ENCODE measurements at places on chromosomes 6 and 20. TPM values are rescaled to one million over a fixed set of nuclear protein-coding genes. Genes with fewer than 3 reads are reported as not detected.

Gene BTNL2
- total RNA-seq, result not detected

Gene ATAT1
- 7.8 TPM for total RNA-seq

Gene IP6K3
- 2.9 TPM for total RNA-seq

GRCh38 chr6:109024784-109025183 is 69.9 kb downstream of the SESN1 start:
- DNase-seq, result no peak

Gene TGM3
- total RNA-seq, result not detected

GRCh38 chr6:140321891-140322290 is 947.4 kb upstream of the CITED2 start:
- DNase-seq, result no peak

Gene SGK2
- 39.4 TPM for total RNA-seq

Gene BMP7
- not detected for total RNA-seq

Gene OPN5
- total RNA-seq, result under 0.01 TPM

Gene HCK
- total RNA-seq, result not detected

GRCh38 chr20:49590163-49591017 is 22.5 kb upstream of the PTGIS start:
- DNase-seq, result no peak

Gene ADGRF4
- total RNA-seq, result 0.10 TPM

GRCh38 chr20:25227317-25227831 is 20.5 kb upstream of the PYGB start:
- DNase-seq, result no peak

- DNase-seq, result peak; percentile 30
These were observed 2.2 kb downstream of the UBR2 start for GRCh38 chr6:42565823-42566613.

Gene PRL
- total RNA-seq, result not detected

GRCh38 chr6:164216368-164216767 is 801.9 kb downstream of the QKI start:
- no peak for DNase-seq

DNA sequence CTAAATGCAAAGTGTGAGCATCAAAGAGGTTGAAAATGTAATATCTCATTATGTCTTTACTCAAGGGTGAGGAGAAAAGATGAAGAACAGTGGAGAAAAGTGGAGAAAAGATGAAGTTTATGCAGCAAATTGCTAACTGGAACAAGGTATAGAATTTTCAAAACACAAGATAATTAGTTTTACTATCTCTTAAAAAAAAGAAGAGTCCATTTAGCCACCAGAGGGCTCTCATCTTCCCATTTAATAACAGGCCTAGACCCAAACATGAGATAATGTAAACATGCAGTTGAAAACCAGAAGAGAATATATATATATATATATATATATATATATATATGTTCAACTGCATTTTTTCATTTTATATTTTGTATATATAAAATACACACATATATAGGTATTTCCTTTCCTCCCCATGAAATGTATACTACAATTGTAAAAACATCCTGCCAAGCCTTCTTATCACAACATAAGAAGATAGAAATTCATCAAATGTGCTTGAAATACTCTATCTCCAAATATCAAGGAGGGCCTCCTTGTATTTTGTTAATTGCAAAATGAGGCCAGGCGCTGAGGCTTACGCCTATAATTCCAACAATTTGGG is 78.4 kb downstream of the ADTRP start:
- peak; percentile 55 for DNase-seq

- DNase-seq, result no peak
These were observed 55.6 kb downstream of the ZNF292 start for GRCh38 chr6:87210979-87211378.

Gene SLC12A5
- total RNA-seq, result 0.17 TPM

- DNase-seq, result no peak
These were observed at the start of gene TMEM244 for GRCh38 chr6:129860908-129861665. Gene TMEM244 (minus strand): TSS chr6:129861315. CDS start chr6:129861188, 127 bp downstream.
